ENCODE measurements at places on chromosomes 13 and 19. TPM values are rescaled to one million over a fixed set of nuclear protein-coding genes. Genes with fewer than 3 reads are reported as not detected.

GRCh38 chr13:40208517-40208916 is 457.9 kb downstream of the FOXO1 start:
- H3K4me1 ChIP-seq, result no peaks in the 10 kb centered on the region
- H3K27me3 ChIP-seq, result no peaks in the 10 kb centered on the region
- H3K27ac ChIP-seq, result no peak overlapping the region
- no peak overlapping the region for H3K4me3 ChIP-seq

- H3K4me1 ChIP-seq, result no peaks in the 10 kb centered on the region
- H3K36me3 ChIP-seq, result no peaks in the 10 kb centered on the region
These were observed 85.8 kb downstream of the IPO5 start for GRCh38 chr13:98039261-98039660.

Gene ZNF793
- 5.9 TPM for total RNA-seq

DNA sequence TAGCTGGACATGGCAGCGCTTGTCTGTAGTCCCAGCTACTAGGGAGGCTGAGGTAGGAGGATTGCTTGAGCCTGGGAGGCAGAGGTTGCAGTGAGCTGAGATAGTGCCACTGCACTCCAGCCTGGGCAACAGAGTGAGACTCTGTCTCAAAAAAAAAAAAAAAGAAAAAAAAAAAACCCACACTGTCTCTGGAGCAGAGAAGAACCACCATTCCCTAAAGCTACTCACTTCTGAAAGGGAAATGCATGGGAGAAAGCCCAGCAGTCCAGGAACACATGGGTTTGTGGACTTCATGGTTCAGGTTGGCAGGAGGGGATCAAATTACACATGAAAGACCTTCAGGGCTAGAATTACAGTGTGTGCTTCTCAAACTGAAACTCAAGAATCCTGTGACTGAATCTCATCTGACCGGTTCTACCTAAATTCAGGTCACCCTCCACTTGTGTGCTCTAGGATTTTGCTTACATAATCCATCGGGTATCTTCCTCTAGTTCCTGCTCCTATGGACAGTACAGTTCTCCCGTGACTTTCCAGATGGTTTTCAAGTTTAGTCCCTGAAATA is 30.2 kb upstream of the CPB2 start:
- H3K4me3 ChIP-seq, result no peak overlapping the region
- H3K4me1 ChIP-seq, result no peaks in the 10 kb centered on the region
- DNase-seq, result peak; percentile 23
- no peak overlapping the region for H3K27ac ChIP-seq

Gene ZNF296
- not detected for total RNA-seq

GRCh38 chr19:33606556-33606955 is 15.2 kb upstream of the CHST8 start:
- no peak overlapping the region for H3K4me3 ChIP-seq
- H3K27ac ChIP-seq, result no peak overlapping the region
- H3K27me3 ChIP-seq, result no peaks in the 10 kb centered on the region
- H3K4me1 ChIP-seq, result no peaks in the 10 kb centered on the region
- no peak for DNase-seq

- peaks cover 3% of the 10 kb centered on the region for H3K27me3 ChIP-seq
- DNase-seq, result no peak
- no peak overlapping the region for H3K27ac ChIP-seq
- H3K36me3 ChIP-seq, result no peaks in the 10 kb centered on the region
These were observed 235.8 kb downstream of the B3GLCT start for GRCh38 chr13:31435536-31435935.

GRCh38 chr13:112980434-112980833 is 11.4 kb downstream of the MCF2L start:
- H3K4me3 ChIP-seq, result no peak overlapping the region
- H3K36me3 ChIP-seq, result no peaks in the 10 kb centered on the region
- no peaks in the 10 kb centered on the region for H3K4me1 ChIP-seq
- no peak overlapping the region for H3K27ac ChIP-seq
- DNase-seq, result no peak

GRCh38 chr13:20526664-20527063 is 1.0 kb upstream of the CRYL1 start:
- H3K27ac ChIP-seq, result peak overlapping the region; percentile 80
- peak; percentile 23 for DNase-seq
- no peaks in the 10 kb centered on the region for H3K36me3 ChIP-seq
- no peaks in the 10 kb centered on the region for H3K4me1 ChIP-seq
- H3K27me3 ChIP-seq, result no peaks in the 10 kb centered on the region

GRCh38 chr13:67090856-67091255 is 139.3 kb downstream of the PCDH9 start:
- DNase-seq, result peak; percentile 35
- H3K27ac ChIP-seq, result no peak overlapping the region
- no peaks in the 10 kb centered on the region for H3K4me1 ChIP-seq
- no peaks in the 10 kb centered on the region for H3K27me3 ChIP-seq

Gene TIMM29
- 27.7 TPM for total RNA-seq

Gene NLRP7
- total RNA-seq, result not detected

Gene ZNF441
- total RNA-seq, result 11.8 TPM

GRCh38 chr13:39107561-39107960 is 69.3 kb downstream of the NHLRC3 start:
- H3K27ac ChIP-seq, result no peak overlapping the region
- no peak overlapping the region for H3K4me3 ChIP-seq
- no peaks in the 10 kb centered on the region for H3K27me3 ChIP-seq
- no peaks in the 10 kb centered on the region for H3K4me1 ChIP-seq
